ENCODE measurements at places on chromosomes 13 and 19.

GRCh38 chr13:25051065-25051464 is 44.9 kb upstream of the PABPC3 start:
- DNase-seq = no peak

DNA sequence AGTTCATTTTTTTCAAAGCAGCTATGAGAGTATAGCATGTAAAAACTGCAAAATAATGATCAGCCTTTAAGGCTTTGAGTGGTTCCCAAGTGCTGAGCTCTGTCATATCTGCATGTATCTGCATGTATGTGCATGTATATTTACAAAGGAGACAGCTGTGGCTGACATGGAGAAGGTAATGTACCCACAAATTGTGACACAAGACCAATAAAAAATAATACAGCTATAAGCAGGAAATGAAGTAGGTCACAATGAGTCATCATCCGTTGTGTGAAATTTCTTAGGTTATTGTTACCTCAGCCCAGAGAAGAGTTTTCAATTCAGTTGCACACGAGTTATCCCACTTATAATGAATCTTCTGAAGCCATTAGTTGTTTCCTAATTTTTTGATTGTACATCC is 60.9 kb upstream of the MED4 start:
- DNase-seq = peak; percentile 45

- DNase-seq = no peak
These were observed 1533.3 kb upstream of the SPRY2 start for GRCh38 chr13:81874253-81874652.

GRCh38 chr19:43743059-43743458 is 11.7 kb downstream of the SMG9 start:
- no peak for DNase-seq

DNA sequence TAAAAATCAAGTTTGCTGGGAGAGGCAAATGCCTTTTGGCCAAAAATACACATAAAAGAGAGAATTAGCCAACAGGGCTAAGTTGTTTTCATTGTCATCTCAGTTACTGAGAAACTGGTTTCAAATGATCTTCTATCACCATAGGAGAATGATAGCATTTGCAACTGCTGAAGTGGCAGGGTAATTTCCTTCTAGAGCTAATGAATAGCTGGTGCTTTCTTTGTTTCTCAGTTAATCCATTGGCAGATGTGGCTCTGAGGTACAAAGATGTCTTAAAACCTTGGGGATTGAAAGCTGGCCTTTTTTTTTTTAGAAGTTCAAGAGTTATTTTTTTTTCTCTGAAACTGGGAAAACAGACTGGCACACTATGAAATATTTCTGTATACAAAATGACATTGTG is 332.7 kb upstream of the KLF12 start:
- no peak for DNase-seq

DNA sequence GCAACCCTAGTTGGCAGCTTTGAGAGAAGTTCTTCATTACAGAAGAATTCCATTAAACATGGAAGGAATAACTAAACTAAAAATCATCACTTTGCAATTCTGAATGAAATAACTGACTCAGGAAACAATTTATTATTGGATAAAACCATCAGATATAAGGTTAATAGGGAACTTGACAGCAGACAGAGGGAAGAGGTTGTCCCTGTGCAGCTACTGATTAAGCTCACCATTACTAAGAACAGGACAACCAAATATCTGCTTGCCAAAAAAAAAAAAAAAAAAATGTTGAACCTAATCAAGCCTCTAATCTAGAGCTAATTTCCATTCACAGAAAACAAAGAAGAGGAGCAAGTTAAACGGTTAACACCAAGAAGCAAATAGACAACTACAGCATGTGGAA is 12.8 kb downstream of the N4BP2L2 start:
- DNase-seq = no peak

- no peak for DNase-seq
These were observed 3.9 kb downstream of the F10 start for GRCh38 chr13:113126265-113127150.

- no peak for DNase-seq
These were observed 3.3 kb upstream of the CLPP start for GRCh38 chr19:6358003-6358402.

DNA sequence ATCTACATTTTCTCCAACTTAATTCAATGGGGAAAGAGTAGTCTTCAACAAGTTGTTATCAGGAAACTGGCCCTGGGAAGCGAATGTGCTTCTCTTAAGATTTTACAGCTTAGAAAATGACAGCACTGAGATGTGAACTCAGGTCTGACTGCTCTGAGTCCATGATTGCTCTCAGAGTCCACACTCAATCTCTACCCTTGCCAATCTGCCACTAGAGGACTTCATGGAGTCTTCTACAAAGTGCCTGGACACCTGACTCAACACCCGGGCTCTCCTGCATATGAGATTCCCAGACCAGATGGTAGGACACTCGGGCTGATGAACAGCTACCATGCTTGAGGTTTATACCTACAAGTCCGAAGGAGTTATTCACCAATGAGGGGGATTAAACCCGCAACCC is 74.8 kb downstream of the ABCC4 start:
- no peak for DNase-seq

GRCh38 chr19:48379058-48379457 is 12.3 kb downstream of the KDELR1 start:
- no peak for DNase-seq

GRCh38 chr19:51272183-51272810 is 21.4 kb downstream of the SIGLECL1 start:
- no peak for DNase-seq

DNA sequence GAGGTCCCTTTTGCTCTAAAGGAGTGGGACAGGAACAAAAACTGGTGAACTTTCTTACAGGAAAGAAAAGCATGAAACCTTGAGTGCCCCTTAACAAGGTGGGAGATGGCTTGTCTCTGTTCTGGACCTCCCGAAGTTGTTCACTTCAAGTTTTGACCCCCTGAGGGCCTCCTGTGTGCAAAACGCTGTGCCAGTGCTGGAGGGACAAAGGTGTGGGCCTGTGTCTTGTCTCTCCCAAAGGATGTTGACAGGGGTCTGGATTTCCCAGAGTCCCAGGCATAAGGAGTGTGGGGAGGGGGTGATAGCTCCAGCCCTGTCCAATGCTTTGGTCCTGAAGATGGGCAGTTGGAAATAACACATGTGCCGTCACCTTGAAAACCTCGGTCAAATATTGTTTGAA is 6.5 kb downstream of the ZNF536 start:
- no peak for DNase-seq

DNA sequence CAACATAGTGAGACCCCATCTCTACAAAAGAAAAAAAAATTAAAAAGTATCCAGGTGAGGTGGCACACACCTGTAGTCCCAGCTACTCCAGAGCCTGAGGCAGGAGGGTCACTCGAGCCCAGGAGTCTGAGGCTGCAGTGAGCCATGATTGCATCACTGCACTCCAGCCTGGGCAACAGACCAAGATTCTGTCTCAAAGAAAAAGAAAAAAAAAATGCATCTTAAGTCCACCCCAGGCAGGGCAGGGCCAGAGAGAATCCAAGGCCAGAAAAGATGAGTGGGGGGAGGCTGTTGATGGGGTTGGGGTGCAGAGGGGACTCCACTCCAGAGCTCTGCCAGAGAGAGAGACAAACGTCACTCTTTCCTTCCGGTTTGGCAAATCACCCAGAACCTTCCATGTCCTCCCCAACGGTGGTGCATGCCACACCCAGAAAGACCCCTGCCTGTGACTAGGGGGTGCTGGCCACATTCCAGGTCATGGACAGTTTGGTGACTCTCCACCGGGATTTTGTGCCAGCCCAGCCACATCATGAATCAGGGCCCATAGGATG is 431 bp downstream of the FUT3 start:
- peak; percentile 63 for DNase-seq

GRCh38 chr19:42246143-42246921 is 3.9 kb upstream of the GSK3A start:
- DNase-seq = peak; percentile 87

GRCh38 chr19:46714444-46715106 is 2.3 kb downstream of the PRKD2 start:
- DNase-seq = peak; percentile 48

GRCh38 chr19:43438291-43439031 is 23.8 kb downstream of the TEX101 start:
- DNase-seq = no peak

DNA sequence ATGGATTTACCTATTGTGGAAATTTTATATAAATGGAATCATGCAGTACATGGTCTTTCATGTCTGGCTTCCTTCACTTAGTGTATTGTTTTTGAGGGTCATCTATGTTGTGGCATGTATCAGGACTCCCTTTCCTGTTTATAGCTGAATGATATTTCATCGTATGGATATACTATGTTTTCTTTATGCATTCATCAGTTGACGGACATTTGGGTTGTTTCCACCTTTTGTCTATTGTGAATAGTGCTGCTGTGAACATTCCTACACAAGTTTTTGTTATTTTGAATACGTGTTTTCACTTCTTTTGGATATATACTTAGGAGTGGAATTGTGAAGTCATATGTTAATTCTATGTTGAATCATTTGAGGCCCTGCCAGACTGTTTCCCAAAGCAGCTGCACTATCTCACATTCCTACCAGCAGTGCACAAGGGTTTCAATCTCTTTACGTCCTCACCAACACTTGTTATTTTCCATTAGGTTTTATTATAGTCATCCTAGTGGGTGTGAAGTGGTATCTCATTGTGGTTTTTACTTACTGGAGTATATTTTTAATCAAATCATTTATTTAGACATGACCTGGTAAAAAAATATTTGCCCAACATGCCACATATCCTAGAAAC is 262.7 kb downstream of the DLEU7 start:
- DNase-seq = peak; percentile 67

- peak; percentile 2 for DNase-seq
These were observed 128.8 kb downstream of the ZDHHC20 start for GRCh38 chr13:21330126-21330861.

- no peak for DNase-seq
These were observed 135.6 kb downstream of the SLC7A1 start for GRCh38 chr13:29459813-29460355.

- peak; percentile 24 for DNase-seq
These were observed 39.4 kb downstream of the RFX2 start for GRCh38 chr19:6070720-6071485.

GRCh38 chr13:52785739-52786138 is 46.1 kb upstream of the CNMD start:
- DNase-seq = no peak

DNA sequence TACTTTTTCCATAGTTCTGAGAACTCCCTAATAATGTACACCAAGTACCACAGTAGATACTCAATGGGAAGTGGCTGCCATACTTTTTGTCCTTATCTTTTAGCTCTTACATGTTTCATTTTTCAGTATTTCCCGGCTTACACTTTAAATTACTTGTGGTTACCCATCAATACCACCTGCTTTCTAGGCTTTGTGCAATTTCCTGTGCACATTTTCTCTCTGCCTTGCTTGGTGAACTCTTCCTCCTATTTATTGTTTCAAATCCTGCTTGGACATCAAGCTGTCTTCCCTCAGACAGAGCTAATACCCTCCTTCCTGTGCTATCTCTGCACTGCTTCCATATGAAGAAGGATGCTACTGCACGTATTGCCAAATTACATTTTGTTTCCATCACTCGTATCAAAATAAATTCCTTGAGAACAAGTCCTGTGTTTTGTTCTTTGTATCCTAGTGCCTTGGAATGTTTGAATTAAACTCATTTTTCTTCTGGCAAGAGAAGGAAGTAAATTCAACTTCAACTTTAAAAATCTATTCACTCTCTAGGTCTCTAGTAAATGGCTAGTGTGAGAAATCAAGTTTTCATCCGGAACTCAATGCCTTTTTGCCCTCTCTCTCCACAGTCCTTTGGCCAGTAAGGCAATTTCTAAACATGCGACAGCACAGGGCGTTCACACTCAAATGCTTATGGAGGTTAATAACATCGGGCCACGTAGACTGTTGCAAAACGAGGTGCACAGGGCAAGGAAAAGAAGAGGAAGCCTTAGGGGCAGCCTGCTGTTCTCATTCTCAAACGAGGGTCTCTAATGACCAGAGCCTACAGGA is 5.6 kb downstream of the ZAR1L start:
- DNase-seq = peak; percentile 2

DNA sequence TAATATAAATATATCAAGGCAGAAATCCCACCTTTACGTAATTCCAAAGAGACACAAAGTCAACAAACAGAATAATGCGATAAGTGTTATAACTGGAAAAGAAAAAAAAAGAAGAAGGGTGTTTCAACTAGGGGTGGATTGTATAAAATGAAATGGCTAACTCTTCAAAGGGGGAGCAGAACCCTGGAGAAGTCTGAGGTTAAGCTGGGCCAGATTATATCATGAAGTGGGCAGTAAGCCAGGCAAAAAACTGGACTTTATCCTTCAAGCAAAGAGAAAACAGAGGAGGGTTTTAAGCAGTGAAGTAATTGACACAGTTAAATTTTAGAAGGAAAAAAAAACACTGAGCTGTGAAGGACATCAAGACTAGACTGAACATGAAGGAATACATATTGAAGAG is 41.9 kb downstream of the TBC1D4 start:
- no peak for DNase-seq

DNA sequence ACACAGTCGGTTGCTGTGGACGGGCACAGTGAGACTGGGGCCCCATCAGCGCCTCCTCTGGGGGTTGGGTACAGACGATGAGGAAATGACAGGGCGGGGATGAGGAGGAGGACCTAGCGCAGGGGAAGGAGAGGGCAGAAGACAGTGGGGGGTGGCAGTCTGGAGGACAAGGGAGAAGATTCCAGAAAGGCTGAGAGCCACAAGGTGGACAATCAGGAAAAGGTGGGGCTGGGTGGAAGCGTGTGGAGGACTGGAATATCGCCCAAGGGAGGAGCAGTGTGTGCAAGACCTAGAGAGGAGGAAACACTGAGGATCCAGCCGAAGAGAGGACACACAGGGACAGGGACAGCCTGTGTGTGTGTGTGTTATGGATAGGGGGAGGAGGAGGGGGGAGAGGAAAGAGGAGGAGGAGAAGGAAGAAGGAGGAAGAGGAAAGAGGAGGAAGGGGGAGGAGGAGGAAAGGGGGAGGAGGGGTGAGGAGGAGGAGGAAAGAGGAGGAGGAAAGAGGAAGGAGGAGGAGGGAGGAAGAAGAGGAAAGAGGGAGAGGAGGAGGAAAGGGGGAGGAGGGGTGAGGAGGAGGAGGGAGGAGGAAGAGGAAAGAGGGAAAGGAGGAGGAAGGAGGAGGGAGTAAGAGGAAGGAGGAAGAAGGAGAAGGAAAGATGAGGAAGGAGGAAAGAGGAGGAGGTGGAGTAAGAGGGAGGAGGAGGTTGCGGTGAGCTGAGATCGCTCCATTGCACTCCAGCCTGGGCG is 15.8 kb upstream of the GARIN5A start:
- peak; percentile 17 for DNase-seq

GRCh38 chr13:68588623-68589022 is 1358.5 kb upstream of the PCDH9 start:
- no peak for DNase-seq

DNA sequence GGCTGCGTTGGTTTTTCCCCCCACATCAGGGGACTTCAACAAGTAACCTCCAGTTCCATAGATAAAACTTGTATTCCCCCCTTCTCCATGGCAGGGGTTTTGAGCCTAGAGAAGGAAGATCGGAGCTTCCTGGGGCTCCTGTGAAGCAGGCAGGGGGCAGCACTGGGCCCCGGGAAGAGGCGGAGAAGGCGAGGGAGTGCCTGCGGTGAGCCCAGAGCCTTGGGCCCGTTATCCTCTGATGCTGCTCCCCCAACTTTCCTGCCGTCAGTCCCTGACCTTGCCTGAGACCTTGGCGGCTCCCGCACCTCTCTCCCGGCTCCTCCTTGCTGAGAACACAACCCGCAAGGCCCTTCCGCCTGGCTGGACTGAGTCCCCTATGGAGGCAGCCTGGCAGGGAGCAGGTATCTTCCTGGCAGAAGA is 2.5 kb downstream of the LIPE start:
- no peak for DNase-seq

- no peak for DNase-seq
These were observed 3.5 kb upstream of the FOSB start for GRCh38 chr19:45464274-45464673.

GRCh38 chr13:46267166-46267565 is 55.4 kb downstream of the LRRC63 start:
- no peak for DNase-seq
